Urinary bladder (tissue), 4 donors: ENCODE measurements at places on chromosomes 2 and 18. TPM values are rescaled to one million over a fixed set of nuclear protein-coding genes. Genes with fewer than 3 reads are reported as not detected.

DNA sequence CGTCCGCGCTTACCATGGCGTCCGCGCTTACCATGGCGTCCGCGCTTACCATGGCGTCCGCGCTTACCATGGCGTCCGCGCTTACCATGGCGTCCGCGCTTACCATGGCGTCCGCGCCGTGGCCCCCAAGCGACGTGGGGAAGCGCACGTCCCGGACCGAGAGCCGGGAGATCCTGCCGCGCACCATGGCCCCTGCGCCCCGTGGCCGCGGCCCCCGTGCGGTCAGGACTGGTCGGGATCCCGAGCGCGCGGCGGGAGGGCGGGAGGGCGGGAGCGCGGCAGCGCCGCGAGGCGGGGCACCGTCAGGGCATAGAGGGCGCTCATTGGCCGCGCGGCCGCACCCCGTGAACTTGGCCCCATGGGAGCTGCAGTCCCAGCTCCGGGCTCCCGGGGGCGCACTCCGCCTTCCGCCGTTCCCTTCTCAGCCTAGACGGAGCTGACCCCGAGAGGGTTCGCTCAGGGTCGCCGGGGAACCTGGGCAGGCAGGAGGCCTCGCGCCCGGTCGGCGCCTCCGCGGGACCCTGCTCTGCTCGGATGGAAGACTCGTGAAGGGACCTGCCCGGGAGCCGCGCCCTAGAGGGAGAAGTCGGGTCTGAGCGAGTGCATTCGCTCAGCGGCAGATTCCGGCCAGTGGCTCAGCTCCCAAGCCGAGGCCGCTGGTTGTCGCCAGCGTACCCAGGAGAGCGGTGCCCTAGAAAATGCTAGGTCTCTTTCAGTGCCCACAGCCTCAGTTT, at the start of gene ENOSF1:
Gene ENOSF1 (minus strand): TSS at position 230 of the 734 bp plus-strand sequence. CDS start 43 bp downstream, at position 187.
- no peak for DNase-seq

DNA sequence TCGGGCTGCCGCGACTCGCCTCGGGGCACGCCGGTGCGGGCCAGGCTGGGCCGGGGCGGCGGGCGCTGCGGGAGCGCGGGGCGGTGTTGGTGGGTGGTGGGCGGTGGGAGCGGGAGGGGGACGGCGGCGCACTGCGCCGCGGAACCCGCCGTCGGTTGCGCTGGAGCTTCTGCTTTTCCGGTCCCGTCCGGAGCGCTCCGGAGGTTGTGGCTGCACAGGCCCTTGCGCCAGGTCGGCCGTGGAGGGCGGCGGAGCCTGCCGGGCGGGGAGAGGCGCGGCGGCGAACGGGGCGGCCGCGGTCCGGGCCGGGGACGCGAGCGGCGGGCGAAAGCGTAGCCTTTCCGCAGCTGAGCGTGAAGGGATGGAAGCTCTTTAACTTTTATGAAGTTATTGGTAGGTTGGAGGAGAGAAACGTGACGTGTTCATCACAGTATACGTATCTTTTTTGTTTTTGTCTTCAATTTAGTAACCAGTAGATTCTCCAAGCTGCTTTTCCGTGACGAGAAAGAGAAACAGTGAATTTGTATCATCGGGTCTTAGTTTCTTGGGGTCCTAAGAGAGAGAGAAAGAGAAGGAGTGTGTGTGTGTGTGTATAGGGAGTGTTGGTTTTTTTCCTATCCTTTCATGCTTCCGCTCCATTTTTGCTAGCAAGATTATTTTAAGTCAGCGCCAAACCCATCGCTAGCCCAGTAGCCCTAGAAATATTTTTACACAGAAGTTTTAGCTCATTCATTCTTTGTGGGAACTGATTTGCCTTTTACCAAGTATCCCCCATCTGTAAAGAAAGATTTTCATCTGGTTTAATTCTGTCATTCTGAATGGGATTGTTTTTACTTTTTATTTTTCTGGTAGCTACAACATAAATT, 535 bp downstream of the ATG4B start:
- no peak for DNase-seq

GRCh38 chr18:62760403-62760734, 45.0 kb downstream of the PHLPP1 start:
- DNase-seq, result no peak

VWC2L gene
- total RNA-seq, result not detected

DNA sequence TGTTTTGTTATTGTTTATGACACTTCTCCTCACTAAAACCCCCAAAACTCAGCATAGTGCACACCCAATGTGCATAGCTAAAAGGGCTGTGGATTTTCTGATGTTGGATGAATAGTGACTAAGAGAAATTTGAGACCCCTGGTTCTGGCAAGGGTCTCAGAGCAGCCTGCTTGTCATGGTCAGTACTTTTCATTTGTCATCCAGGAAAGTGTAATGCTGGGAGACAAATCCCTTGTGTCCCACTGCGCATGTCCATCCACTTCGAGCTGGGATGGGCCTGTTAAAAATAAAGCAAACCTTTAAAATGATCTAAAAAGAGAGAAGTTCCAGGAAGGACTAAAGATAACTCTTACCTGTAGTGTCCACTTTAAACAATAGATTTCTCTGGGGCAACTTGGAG, 46.9 kb upstream of the LYPD1 start:
- DNase-seq, result no peak

BMP10 gene
- not detected for total RNA-seq

- DNase-seq, result no peak
Observed at GRCh38 chr2:113081488-113082210, 13.9 kb downstream of the IL1F10 start.

DNA sequence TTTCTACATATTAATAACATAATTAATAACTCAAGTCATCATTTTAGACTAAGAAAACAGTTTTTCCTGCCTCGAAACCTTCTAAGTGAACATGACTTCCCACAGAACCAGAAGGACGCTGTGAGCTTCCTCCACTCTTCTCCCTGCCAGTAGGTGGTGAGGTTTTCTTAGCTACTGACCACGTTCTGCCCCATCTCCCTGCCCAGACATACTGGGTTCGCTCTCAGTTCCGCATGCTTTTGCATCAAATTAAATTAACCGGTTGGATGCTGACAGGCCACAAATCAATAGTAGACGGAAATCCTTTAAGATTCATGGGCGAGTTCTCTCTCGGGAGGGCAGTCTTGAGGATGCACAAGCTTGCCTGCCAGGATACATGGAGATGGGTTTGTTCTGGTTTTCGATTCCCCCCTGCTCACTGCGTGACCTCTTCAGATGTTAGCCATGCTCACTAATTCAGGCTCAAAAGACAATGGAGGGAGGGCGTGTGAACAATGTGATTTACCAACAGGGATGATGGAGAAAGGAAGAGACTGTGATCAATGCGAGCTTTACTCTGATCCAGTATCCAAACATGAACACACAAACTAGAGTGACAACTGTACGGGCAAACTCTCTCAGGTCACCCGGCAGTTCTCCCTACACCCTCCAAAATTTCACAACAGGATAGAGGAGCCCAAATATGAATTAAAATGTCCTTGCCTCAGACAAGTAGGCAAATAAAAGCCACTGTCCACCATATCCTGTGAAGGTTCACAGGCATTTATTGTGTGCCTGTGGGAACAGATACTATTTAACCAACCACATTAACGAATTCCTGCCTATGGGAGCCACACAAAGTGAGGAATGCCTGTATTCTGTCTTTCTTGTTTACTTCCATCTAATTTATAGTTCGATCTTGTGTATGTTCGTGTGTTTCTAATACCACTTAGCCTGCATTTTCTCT, 375.7 kb downstream of the EIPR1 start:
- no peak for DNase-seq

ITPRIPL1 gene
- total RNA-seq, result 3.3 TPM

- no peak for DNase-seq
Observed at GRCh38 chr2:218788529-218789255, 6.7 kb downstream of the CYP27A1 start.

- no peak for DNase-seq
Observed at GRCh38 chr2:155692106-155692505, 640.4 kb downstream of the NR4A2 start.
